HCT116 (cell line): ENCODE measurements at places on chromosomes 7 and 10. TPM values are rescaled to one million over a fixed set of nuclear protein-coding genes. Genes with fewer than 3 reads are reported as not detected.

- no peaks in the 10 kb centered on the region for H3K36me3 ChIP-seq
- no peak for DNase-seq
Measured at GRCh38 chr7:54560723-54561122, 18.5 kb downstream of the VSTM2A start.

DNA sequence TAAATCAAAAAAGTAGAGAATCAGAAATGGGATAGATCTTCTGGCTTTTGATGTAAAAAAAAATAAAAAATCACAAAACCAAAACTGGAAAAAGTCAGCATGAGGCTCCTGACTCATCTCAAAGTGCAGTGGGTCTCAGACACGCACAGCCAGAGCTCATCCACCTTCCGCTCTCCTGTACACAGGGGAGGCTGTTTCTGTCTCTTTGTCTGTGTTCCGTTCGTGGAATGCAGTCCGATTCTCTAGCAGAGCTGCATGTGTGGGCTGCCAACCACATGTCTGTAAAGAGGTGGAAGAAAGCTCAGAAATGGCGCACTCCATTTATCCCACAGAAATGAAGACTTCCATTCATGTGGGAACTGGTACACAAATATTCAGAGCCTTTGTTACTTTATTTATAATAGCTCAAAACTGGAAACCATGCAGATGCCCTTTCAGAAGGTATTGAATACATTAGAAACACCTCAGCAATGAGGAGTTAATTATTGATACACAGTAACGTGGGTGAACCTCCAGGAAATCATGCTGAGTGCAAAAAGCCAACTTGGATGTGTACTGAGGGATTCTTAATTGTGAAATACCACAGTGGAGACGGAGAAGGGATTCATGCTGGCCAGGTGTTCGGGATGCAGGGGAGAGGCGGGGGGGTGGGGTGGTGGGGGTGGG lies 123.3 kb downstream of the TRRAP start:
- peaks cover 26% of the 10 kb centered on the region for H3K36me3 ChIP-seq
- no peak overlapping the region for H3K4me3 ChIP-seq
- H3K27me3 ChIP-seq, result no peaks in the 10 kb centered on the region
- no peaks in the 10 kb centered on the region for H3K4me1 ChIP-seq
- DNase-seq, result no peak
- no peak overlapping the region for H3K27ac ChIP-seq

- DNase-seq, result no peak
- no peaks in the 10 kb centered on the region for H3K36me3 ChIP-seq
- peak overlapping the region; percentile 92 for H3K27ac ChIP-seq
- no peaks in the 10 kb centered on the region for H3K27me3 ChIP-seq
- H3K4me1 ChIP-seq, result peaks cover 50% of the 10 kb centered on the region
Measured at GRCh38 chr10:133257489-133258065, 19.1 kb downstream of the ADAM8 start.

DNA sequence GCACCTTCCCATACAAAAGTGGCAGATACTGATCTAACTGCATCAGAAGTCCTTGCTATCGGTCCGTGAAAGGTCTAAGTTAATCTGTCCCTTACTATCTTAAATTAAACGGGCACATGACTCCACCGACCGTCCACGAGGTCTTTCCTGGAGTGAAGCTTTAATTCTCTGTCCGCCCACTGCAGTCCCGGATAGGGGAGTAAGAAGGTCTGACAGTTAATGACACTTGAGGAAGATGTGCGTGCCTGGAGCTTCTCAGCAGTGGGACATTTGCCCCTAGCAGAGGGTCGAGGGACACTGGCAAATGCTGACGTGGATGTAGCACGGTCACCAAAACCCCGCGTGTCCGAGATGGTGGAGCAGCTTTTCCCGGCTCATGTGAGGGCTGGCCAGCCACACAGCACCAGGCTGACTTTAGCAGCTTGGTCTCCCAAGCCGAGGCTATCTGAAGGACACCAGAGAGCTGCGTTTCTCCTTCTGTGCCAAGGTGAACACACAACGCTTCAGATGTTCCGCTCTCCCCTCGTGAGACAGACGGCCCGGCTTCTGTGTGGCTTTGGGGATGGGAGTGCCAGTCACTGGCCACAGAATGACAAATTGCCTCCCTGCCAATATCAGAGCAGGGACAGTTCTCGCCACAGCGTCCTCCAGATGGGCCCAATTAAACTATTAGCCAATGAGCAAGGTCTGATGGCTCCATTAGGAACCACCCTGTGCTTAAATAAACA lies 86.6 kb downstream of the ADARB2 start:
- H3K36me3 ChIP-seq, result no peaks in the 10 kb centered on the region
- H3K4me3 ChIP-seq, result no peak overlapping the region
- H3K27me3 ChIP-seq, result no peaks in the 10 kb centered on the region
- no peaks in the 10 kb centered on the region for H3K4me1 ChIP-seq
- no peak overlapping the region for H3K27ac ChIP-seq

DNA sequence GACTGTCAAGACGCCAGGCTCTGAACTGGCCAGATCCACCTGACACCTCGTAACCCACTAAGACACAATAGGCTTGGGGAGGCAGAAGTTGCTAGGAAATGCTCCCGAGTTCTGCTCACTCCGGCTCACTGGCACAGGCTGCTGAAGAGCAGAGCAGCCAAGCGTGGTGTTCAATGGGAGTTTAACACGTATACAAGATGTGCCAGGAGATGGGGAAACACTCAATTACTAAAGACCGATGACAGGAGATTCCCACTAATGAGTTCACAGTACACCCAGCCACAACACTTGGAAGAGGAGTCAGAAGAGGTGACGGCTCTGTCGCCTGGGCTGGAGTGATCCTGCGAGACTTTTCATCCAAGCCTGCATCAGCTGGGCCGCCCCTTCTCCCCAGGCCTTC lies 303.4 kb downstream of the GFRA1 start:
- DNase-seq, result no peak
- H3K4me3 ChIP-seq, result no peak overlapping the region
- H3K27me3 ChIP-seq, result peaks cover 36% of the 10 kb centered on the region; the same call in 1 of the 2 replicates

The PDK4 gene
- total RNA-seq, result 2.1 TPM

The SFTPA1 gene
- total RNA-seq, result 6.5 TPM

DNA sequence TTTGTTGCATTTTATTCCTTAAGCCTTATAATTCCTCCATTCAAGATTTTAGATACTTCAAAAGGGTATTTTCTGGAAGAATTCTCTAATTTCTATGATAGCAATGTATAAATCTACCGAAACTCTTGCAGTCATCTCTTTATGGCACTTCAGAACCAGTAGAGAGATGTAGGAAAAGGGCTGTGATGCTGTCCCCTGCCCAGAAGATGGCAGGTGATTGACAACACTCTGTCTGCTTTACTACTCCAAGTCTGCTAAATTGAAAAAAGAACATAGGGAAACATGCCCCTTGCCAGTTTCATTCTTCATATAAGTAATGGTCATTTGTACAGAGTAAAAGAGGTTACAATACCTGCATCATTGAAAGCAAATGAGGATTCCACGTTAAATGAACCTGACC lies 5.1 kb downstream of the TCTN3 start:
- peaks cover 49% of the 10 kb centered on the region; the same call in 1 of the 2 replicates for H3K36me3 ChIP-seq
- H3K4me3 ChIP-seq, result no peak overlapping the region
- no peak overlapping the region for H3K27ac ChIP-seq
- H3K4me1 ChIP-seq, result peaks cover 7% of the 10 kb centered on the region; the same call in 1 of the 2 replicates
- H3K27me3 ChIP-seq, result no peaks in the 10 kb centered on the region

DNA sequence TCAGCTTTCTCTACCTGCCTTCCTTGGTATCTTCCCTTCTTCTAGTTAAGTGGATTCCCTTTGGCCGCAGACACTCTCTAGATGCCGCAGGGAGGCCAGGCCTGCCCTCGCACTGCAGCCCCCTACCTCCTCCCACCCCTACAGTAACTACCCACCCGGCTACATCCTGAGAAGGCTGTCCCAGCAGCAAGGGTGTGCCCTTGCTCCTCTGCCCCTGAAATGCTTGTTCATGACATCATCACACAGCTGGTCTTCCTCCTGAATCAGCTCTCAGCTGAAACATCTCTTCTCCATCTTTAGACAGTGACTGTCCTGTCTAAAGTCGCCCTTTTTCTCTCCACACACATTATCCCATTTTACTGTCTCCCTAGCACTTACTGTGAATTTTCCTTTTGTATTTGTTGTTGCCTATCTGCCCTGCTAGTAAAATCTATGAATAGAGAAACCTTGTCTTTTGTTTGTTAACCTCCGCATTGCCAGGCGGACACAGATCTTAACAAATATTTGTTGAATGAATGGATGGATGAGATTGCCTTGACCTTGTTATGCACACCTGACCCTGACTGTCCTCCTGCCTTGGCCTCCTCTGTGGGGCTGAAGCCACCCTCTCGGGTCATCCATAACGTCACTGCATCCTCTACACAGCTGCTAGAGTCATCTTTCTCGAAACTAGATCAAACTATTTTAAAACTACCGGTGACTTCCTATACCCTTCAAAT lies 108.9 kb upstream of the GATA3 start:
- DNase-seq, result no peak
- no peaks in the 10 kb centered on the region for H3K36me3 ChIP-seq
- no peak overlapping the region for H3K27ac ChIP-seq

The SPDYE1 gene
- not detected for total RNA-seq

The MRLN gene
- not detected for total RNA-seq

The STEAP2 gene
- 13.4 TPM for total RNA-seq

DNA sequence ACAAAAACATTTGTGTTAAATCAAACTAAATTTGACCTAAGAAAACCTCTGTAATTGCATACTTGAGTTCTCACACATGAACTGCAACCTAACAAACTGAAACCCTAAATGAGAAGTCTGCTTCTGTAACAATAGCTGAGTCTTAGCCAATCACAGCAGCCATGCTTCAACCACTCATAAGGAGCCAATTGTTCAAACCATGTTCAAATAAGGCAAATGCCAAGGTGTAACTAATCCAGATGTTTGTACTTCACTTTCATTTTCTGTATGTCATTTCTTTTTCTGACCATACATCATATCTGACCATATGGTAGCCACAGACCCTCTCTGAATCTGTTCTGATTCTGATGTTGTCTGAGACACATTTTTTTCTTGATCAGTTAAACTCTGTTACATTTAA lies 47.5 kb upstream of the ANTXRL start:
- DNase-seq, result no peak
- no peaks in the 10 kb centered on the region for H3K36me3 ChIP-seq
- no peaks in the 10 kb centered on the region for H3K4me1 ChIP-seq
- H3K4me3 ChIP-seq, result no peak overlapping the region

DNA sequence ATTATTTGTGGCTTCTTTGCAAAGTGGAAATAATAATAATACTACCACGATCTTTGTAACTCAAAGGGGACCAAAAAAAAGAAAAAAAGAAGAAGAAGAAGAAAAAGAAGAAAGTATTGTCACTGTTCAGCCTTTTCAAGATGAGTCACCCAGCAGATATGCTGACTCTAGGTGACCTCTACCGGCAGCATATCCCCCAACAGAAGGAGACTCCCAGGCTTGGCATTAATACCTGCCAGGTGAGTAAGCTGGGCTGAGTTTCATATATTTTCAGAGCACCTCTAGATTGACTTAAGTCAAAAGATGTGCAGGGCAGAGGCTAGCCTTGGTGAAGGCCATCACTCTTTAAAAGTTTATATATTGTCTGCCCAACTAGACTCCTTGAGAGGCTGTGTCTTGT lies 30.4 kb upstream of the GPR26 start:
- H3K36me3 ChIP-seq, result no peaks in the 10 kb centered on the region
- peak; percentile 52 for DNase-seq
- peaks cover 58% of the 10 kb centered on the region for H3K4me1 ChIP-seq

GRCh38 chr10:66162560-66163143 lies 763.2 kb upstream of the LRRTM3 start:
- peaks cover 11% of the 10 kb centered on the region; the same call in 1 of the 2 replicates for H3K4me1 ChIP-seq
- H3K36me3 ChIP-seq, result no peaks in the 10 kb centered on the region
- DNase-seq, result no peak
- H3K4me3 ChIP-seq, result no peak overlapping the region

- H3K4me3 ChIP-seq, result no peak overlapping the region
- no peak overlapping the region for H3K27ac ChIP-seq
- no peaks in the 10 kb centered on the region for H3K36me3 ChIP-seq
- no peaks in the 10 kb centered on the region for H3K4me1 ChIP-seq
Measured at GRCh38 chr10:12299222-12299965, 50.0 kb upstream of the CAMK1D start.

DNA sequence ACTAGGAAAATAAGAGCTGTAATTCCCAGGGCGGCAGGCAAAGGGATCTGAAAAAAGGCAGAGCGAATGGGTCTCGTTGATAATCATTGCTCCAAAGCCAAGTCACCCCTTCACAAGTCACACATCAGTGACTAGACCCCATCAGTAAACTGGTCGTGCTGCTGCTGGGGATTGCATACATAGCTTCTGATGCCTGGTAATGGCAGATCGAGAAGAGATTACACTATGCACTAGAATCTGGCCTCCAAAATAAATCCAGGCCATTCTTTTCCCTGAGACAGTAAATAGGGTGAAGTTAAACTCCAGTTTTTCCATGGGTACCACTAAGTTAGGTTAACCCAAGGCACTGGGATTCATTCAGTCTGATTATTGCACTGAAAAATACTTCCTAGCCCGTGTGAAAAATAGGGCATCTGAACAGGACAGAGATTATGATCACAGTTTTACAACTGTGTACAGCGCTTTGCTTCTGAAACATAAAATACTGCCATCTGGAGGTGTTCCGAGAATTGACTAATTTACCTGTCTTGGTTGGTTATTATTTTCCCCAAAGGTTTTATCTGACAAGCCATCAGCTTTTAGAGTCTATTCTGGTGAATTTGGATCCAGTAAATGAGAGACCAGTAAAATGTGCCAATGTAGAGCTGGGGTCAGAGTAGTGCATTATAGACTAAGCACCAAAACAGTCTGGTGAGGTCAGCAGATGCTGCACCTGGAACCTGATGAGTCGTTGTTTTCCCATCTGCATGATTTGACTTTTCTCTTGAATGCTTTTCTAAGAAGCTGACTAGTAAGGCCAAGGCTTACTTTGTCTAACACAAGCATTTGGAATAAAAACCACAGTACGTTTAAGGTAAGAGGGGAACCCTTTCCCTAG lies 82.9 kb upstream of the AFAP1L2 start:
- peak overlapping the region; percentile 70 for H3K27ac ChIP-seq
- no peaks in the 10 kb centered on the region for H3K36me3 ChIP-seq
- H3K4me3 ChIP-seq, result no peak overlapping the region
- no peak for DNase-seq
- H3K4me1 ChIP-seq, result peaks cover 49% of the 10 kb centered on the region
- H3K27me3 ChIP-seq, result no peaks in the 10 kb centered on the region
